Suppressor macrophage (primary cell): ENCODE measurements at places on chromosomes 7 and 10.

- peak; percentile 33 for DNase-seq
Measured at GRCh38 chr10:101995451-101996063, 60.4 kb downstream of the ARMH3 start.

- DNase-seq: no peak
Measured at GRCh38 chr7:37054624-37055241, 330.4 kb upstream of the AOAH start.

DNA sequence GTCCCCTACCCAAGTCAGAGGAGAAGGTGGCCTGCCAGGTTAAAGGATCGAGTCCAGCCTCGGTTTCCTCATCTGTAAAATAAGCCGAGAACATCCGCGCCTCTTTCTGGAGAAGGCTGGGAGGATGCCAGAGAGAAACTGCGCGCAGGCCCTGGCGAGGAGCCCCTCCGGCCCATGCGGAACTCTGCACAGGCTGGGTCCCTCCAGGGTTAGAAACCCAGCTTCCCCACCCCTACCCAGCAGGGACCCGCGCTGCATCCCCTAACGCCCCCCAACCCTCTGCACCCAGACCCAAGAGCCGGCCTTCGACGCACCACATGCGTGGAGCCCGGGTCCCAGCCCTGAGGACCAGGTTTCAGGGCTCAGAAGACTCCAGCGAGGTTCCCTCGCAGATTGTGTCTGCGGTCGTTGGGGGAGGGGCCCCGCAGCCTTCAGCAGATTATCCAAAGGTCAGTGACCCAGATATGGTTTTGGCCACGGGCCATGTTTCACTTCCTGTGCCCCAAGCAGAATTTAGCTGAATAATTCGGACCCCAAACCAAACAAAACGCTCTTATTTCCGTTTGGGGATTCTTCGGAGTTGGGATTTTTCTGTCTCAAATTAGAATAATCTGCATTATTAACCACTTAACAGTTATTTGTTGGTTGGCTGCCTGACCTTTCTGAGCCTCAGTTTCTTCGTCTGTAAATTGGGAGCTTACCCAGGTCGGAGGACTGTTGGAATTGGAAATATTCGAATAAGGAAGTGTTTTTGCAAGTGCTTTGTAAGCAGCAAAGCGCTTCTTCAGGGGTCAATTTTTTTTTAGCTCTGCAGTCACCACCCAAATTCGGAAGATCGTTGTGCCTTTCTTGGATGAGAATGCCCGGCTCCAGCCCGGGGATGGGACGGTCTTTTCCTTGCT lies 167.7 kb downstream of the UBE2H start:
- peak; percentile 83 for DNase-seq

- DNase-seq: peak; percentile 56
Measured at GRCh38 chr7:91264924-91265681, 870 bp downstream of the FZD1 start.

GRCh38 chr7:141915565-141915964 lies 634 bp upstream of the OR9A4 start:
- no peak for DNase-seq

DNA sequence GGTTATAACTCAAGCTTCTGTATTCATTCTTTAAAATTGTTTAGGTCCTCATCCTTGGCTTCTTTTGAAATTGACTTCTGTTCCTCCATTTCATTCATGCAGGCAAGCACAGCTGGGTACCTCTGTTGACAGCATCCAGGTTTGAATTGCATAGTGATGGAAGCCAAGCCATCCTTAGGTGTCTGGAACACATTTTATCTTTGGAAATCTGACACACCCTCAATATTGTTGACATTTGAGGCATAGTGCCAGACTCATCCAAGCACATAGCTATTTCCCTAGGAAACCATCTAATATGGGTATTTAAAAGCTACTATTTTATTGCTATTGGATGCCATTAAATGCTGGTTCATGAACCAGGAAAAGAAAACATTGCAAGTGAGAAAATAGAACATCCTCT lies 142.1 kb upstream of the PTPRZ1 start:
- DNase-seq: no peak

DNA sequence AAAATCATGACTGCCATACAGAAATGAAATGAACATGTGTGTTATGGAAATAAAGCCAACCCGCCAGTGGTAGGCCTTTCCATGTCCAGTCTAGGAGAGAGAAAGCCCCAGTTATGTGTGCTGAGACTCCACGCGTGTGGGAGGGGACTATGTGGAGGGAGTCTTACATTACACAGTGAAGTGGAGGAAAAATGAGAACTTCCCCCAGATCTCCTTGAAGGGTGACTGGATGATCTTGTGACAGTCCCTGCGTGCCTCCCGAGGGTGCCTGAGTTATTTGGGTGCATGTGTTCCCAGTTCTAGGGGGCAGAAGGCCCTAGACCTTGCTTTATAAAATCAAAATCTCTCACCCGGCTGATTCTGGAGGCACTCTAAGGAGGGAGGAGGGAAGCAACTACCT lies 24.2 kb downstream of the UPP1 start:
- DNase-seq: peak; percentile 91

DNA sequence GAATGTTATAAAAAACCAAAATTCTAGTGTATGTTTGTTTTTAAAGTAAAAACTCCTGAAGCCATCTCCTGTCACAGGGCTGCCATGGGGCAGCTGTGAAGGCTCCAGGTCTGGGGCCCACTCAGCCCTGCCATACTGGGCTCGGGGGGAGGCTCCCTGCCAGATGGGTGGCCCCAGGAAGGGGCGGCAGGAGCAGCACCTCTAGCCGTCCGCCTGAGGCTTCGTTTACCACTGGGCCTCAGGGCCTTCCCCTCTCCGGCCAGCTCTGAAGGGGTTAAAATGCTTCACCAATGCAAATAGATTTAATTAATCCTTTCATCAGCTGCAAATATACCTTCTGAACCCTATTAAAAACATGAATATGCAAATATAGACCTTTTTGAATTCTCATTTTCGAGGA lies 139.0 kb downstream of the ELFN1 start:
- DNase-seq: no peak

DNA sequence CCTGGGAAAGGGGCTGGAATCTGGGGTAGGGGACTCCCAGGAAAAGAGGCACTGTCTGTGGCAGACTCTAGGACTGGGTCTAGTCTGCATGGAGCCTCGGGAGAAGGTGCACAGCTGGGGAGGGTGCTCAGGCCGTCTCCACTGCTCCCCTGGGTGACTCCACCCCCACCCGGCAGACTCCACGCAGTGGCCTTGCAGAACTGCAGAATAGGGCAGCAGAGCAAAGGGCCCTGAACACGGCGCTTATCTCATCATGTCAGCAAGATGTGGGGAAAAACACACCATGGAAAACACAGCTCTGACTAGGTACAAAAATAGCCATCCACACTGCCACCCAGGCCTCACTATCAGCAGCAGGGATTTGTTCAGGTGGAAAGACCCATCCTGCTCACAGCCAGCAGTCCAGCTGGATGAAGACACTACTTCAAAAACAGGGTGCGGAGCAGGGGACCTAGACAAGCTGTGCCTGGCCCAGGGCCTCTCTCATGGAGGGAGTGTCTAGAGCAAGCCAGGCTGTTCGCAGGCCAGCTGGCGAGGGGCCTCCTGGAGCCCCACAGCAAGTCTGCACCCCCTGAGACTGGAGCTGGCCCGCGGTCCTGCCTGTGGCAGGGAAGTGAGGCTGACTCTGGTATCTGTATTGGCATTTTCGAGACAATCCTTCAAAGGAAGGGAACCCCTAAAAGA lies 11.7 kb downstream of the MAT1A start:
- no peak for DNase-seq
